Skin of body (tissue), 3 donors: ENCODE measurements at places on chromosomes 7 and 10. TPM values are rescaled to one million over a fixed set of nuclear protein-coding genes. Genes with fewer than 3 reads are reported as not detected.

DNA sequence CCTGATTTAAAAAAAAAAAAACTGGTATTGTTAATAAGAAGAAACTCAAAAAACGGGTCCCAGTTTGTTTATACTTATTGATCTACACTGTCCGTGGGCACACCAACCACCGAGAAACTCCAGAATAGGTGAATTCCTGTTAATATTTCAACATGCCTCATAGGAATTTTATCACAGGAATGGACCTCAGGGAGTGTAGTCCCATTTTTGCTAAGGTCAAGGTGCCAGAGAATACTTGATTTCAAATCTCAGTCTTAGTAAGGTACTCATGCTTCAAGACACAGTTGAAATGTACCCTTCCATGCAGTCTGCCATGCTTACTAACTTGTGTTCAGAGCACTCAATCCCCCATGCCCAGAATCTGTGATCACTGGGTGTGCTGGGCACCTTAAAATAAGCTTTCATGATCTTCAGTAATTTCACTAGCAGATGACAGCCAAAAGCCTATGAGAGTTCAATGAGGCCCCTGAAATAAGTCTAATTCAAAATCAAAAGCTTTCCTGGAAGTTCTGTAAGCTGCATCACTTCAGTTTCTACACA lies 385.7 kb downstream of the TNS3 start:
- DNase-seq, result no peak

- no peak for DNase-seq
Measured at GRCh38 chr10:121129266-121129665, 278.1 kb downstream of the WDR11 start.

GRCh38 chr7:43785420-43785819 lies 26.9 kb downstream of the BLVRA start:
- DNase-seq, result no peak

- no peak for DNase-seq
Measured at GRCh38 chr7:31885171-31885570, 185.0 kb downstream of the PDE1C start.

GRCh38 chr7:114196517-114196916 lies 218.1 kb upstream of the FOXP2 start:
- DNase-seq, result no peak

Gene AMPH
- 3.5 TPM for total RNA-seq

Gene CALCR
- total RNA-seq, result 0.49 TPM

Gene CEP55
- 7.8 TPM for total RNA-seq
